ENCODE measurements at places on chromosomes 3 and 15. TPM values are rescaled to one million over a fixed set of nuclear protein-coding genes. Genes with fewer than 3 reads are reported as not detected.

The SOX14 gene
- not detected for total RNA-seq

The SAMD7 gene
- not detected for total RNA-seq

The ANKRD63 gene
- not detected for total RNA-seq

The SLC27A2 gene
- 10.6 TPM for total RNA-seq

- no peak for DNase-seq
- H3K4me3 ChIP-seq: no peak overlapping the region
- peaks cover 8% of the 10 kb centered on the region for H3K36me3 ChIP-seq
These were observed 10.2 kb downstream of the IDH3A start for GRCh38 chr15:78159395-78159794.

DNA sequence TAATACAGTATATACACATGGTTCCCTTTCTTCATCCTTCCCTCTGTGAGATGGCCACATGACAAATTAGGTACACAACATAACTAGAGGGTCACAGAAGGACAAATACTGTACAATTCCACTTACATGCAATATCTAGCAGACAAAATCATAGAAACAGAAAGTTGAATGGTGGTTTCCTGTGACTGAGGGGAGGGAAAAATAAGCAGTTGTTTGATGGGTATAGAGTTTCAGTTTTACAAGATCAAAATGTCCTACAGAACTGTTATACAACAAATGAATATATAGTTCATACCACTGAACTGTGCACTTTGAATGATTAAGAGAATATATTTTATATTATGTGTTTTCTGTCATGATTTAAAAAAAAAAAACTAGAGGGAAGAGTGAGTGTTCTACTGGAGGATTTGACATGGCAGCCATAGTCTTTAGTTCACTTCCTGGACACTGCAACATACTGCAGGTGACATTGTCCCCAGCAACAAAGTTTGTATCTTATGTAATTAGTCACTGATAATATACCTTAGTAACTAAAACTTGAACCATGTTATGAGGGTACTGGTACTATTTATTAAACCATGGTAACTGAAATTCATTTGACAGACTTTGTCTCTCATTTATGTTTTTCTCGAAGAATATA is 37.2 kb downstream of the CCDC54 start:
- peaks cover 4% of the 10 kb centered on the region for H3K4me1 ChIP-seq
- no peak overlapping the region for H3K4me3 ChIP-seq
- H3K36me3 ChIP-seq: peaks cover under 1% of the 10 kb centered on the region
- no peak overlapping the region for H3K27ac ChIP-seq
- DNase-seq: no peak

DNA sequence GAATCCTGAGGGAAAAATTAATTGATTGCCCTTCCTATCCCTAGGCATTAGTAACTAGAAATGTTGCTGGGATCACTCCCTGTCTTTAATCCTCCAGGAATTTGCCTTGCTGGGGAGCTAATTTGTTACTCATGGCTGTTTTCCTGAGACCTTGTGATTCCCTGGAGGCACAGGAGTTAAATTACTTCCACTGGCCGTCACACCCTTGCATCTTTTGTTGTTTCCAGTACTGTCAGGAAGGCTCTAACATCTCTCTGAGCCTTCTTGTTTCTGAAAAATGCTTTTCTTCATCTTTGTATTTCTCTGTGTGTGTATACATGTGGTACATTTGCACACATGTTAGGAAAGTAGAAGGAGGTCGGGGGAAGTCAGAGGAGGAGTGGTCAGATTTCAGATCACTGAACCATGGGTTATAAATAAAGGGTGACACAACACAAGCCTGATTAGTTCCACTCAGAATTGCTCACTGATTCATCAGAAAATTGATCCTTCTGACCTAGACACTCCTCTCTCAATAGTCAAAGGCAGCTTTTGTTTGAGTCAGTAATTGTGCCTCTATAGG is 23.5 kb upstream of the LRRFIP2 start:
- H3K36me3 ChIP-seq: no peaks in the 10 kb centered on the region
- no peak overlapping the region for H3K4me3 ChIP-seq
- no peak for DNase-seq
- H3K27ac ChIP-seq: peak overlapping the region; percentile 73
- H3K4me1 ChIP-seq: peaks cover 15% of the 10 kb centered on the region

DNA sequence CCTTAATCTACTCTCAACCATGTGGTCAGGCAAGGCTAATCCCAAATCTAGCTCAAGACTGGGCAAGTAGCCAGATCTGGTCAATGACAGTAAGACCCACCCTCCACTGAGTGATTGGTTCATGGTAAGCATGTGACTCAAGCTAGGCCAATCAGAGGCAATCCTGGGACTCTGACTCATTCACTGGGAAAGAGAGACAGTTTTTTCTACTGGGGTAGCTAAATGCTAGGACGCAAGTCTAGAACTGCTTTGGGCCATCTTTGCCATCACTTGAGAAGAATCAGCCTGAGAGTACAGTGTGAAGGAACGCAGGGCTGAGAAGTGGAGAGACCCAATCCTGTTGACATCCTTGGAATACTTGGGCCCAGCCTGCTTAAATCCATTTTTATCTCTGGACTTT is 9.4 kb upstream of the RAD18 start:
- H3K27ac ChIP-seq: no peak overlapping the region
- H3K27me3 ChIP-seq: peaks cover 29% of the 10 kb centered on the region
- H3K4me1 ChIP-seq: no peaks in the 10 kb centered on the region
- H3K36me3 ChIP-seq: no peaks in the 10 kb centered on the region
- no peak for DNase-seq
- no peak overlapping the region for H3K4me3 ChIP-seq

- no peak for DNase-seq
- peaks cover 12% of the 10 kb centered on the region for H3K4me1 ChIP-seq
- no peaks in the 10 kb centered on the region for H3K27me3 ChIP-seq
- H3K4me3 ChIP-seq: no peak overlapping the region
- H3K36me3 ChIP-seq: peaks cover 18% of the 10 kb centered on the region
- no peak overlapping the region for H3K27ac ChIP-seq
These were observed 90.8 kb downstream of the CRTC3 start for GRCh38 chr15:90620379-90621067.

DNA sequence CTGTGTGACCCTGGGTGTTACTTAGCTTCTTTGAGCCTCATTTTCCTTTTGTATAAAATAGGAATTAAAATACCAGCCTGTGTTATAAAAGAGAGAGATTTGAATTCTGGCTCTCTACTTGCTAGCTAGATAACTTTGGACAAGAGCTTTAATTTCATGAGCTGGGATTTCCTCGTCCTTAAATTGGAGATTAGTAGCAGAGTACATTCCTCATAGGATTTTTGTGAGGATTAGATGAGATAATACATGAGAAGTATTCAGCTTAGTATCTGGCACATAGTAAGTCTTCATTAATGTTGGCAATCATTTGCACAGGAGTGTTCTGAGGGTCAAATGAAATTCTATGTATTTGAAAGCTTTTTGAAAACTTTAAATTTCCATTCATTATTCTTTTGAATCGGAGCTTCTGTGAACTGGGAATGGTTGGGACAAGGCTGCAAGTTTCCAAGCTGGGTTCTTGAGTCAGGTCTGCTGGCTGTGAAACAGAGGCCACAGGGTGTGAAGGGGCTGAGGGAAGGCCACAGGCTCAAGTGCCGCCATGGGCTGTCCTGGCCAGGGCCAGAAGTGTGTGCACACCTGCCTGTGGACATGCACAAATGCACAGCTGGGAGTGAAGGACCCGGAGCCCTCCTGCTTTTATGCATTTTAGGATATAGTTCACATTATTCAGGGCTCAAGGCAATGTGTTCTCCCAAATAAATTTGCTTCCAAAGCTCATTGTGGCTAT is 17.2 kb downstream of the ALPK3 start:
- peaks cover 26% of the 10 kb centered on the region for H3K36me3 ChIP-seq
- DNase-seq: no peak
- peaks cover 3% of the 10 kb centered on the region for H3K4me1 ChIP-seq

DNA sequence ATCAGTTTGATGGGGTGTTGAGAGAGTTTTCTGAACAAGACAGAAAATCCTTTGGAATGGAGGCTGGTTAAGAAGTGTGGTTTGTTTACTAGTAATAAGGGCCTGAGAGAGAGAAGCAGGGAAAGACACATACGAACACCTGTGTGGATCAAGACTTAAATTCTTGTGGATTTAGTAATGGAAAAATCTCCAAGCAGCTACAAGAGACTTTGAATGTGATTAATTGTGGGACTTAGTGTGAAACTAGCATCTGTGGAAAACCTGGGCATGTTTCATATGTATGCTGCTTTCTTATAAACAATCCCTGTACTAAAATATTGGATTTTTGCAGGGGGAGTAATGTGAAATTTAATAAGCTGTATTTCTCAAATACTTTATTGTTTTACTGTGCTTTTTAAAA is 399.1 kb downstream of the SI start:
- no peaks in the 10 kb centered on the region for H3K27me3 ChIP-seq
- no peak overlapping the region for H3K27ac ChIP-seq
- no peak overlapping the region for H3K4me3 ChIP-seq
- no peaks in the 10 kb centered on the region for H3K4me1 ChIP-seq

GRCh38 chr3:171459137-171459941 is 866 bp downstream of the TNIK start:
- peak overlapping the region; percentile 86 for H3K4me3 ChIP-seq
- peak overlapping the region; percentile 79 for H3K27ac ChIP-seq
- peaks cover 40% of the 10 kb centered on the region for H3K27me3 ChIP-seq

DNA sequence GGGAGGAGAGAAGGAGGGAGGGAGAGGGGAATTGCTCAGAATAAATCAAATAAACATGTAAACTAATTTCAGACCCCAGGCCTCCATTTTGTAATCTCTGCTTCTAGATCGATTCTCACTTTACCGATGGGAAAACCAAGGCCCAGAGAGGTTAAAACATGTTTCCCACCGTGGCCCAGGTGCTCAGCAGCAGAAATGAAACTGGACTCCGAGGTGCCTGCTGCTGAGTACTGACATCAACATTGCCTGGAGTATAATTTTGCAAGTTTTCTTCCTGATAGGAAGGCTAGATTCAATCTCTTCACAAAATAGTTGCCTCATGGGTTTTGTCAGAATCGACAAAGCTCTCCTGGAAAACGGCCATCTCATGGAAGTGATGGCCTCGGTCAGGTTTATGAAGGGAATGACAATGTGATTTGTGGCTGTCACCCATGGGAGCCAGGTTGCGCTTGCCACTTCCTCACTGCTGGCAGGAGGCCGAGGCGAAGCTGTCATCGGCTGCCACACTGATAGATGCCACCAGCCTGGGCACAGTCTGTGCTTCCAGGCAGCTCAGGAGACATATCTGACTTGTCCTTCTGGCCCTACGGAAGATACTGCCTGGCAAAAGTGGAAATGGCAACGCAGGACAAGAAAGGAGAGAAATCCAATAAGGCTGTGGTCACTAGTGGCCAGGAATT is 133.1 kb upstream of the LRRN1 start:
- DNase-seq: no peak

DNA sequence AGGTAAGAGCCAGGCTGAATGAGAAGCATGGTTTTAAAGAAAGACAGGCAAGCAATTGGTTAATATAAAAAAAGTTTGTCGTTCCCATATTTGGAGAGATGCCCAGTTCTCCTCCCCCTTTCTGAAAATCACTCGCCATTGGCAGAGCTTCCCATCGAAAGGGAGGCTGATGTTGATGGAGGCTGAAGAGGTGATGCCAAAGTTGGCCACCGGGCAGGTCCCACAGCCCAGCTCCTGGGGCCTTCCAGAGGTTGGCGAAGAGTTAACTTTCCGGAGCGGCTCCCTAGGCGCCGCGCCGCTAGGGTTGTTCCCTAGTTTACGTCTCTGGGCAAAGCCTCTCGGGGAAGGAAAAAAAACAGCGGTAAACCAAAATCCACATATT is 793 bp downstream of the PCOLCE2 start:
- DNase-seq: no peak
- peak overlapping the region; percentile 73 for H3K4me3 ChIP-seq
- H3K27ac ChIP-seq: peak overlapping the region; percentile 18
- no peaks in the 10 kb centered on the region for H3K36me3 ChIP-seq

DNA sequence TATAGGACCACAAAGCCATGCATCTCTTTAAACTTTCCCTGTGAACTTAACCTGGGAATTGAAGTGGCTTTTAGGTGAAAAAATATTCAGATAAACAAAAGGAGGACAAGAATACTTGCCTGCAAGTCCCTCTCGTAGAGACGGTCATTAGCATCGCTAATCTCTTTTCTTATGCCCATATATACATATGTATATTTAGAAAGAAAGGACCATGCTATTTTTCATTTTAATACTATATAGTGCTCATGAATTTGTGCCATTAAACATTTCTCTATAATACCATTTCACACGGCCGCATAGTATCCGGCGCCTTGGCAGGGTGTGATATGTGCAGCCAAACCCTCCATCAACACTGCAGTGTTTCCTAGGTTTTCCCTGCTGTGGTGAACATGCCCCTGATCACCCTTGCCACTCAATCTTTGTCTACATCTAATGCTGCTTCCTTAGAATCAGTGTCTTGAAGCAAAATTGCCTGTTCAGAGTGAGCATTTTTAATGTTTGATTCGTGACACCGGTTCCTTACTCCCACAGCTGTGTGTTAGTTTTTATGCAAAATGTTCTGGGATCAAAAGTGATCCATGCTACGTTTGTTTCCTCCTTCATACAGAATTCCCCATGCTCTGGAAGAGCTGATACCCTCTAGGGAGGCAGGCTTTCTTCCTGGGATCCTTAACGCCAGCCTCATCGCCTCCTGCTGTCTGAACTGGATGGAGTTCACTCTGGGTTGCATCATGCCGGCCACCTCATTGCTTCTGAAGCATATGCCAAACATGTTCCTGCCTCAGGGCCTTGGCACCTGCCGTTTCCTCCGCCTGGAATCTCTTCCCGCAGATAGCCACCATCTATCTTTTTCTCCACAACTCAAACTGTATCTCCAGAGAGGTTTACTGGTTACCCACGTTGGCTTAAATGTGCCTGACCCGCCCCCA is 118.1 kb downstream of the FBLN2 start:
- no peak overlapping the region for H3K27ac ChIP-seq
- H3K27me3 ChIP-seq: peaks cover 25% of the 10 kb centered on the region
- no peaks in the 10 kb centered on the region for H3K4me1 ChIP-seq
- no peak overlapping the region for H3K4me3 ChIP-seq
- DNase-seq: no peak

DNA sequence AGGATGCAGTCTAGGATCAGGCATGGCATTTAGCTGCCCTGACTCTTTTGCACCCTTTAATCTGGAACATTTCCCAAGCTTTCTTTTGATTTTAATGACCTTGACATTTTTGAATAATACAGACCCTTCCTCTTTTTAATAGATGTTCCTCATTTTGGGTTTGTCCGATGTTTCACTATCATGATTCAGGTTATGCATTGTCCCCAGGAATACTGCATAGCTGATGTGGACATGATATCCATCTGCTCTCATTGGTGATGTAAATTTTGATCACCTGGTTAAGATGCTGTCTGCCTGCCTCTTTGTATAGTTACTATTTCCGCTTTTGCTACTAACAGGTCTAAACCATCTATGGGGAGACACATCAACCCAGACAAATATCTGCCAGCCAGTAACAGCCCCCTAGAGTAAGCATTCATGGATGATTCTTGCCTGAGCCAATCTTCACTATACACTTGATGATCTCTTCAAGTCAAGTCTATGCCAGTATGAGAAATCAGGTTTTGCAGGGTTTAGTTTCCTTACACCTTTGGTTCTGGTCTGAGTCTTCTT is 50.6 kb upstream of the ULK4 start:
- DNase-seq: no peak
- peaks cover 9% of the 10 kb centered on the region for H3K4me1 ChIP-seq
- no peaks in the 10 kb centered on the region for H3K36me3 ChIP-seq
- peaks cover 4% of the 10 kb centered on the region for H3K27me3 ChIP-seq
